Renal cortical epithelial cell (primary cell): ENCODE measurements at places on chromosomes 4 and X.

DNA sequence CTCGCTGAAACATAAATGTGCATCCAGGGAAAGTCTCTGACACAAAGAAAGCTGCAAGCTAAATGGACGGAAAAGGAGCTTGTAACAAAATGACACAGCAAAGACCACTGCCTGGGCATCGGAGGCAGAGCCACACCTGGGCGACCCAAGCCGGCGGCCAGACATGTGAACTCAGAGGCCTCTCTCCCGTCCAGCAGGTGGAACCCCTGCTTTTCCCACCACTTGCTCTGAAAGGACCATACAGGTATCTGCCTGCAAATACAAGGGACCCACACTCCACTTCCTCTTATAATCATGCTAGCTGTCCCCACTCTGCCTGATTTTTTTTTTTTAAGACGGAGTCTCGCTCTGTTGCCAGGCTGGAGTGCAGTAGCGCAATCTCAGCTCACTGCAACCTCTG lies 12.0 kb downstream of the CPLX1 start:
- DNase-seq, result no peak

- peak; percentile 72 for DNase-seq
Observed at GRCh38 chrX:139890991-139891700, 41.7 kb downstream of the ATP11C start.

GRCh38 chrX:107752714-107753113 lies 22.9 kb downstream of the TSC22D3 start:
- no peak for DNase-seq

- DNase-seq, result no peak
Observed at GRCh38 chr4:36224972-36225903, 19.1 kb downstream of the ARAP2 start.
